ENCODE measurements at places on chromosomes 11 and 22.

DNA sequence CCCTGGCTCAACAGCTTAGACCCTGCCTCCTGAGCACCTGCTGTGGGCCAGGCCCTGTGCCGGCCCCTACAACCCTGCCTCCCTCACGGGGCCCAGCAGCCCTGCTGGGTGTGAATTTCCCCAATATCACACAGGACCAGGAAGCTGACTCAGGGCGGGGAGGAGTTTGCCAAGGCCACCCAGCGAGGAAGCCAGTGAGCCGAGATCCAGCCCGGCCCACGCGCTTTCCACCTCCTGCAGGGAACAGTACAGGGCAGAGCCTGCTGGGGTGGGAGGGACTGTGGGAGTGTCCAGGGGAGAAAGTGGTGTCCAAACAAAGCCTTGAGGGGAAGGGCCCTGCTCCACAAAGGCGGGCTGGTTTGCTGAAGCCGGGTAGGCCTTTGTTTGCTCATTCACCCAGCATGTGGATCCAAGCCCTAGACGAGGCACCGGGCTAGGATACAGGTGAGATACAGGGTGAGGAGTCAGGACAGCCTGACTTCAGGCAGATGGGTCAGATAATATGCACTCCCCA is 26.8 kb downstream of the RPL3 start:
- DNase-seq = no peak

DNA sequence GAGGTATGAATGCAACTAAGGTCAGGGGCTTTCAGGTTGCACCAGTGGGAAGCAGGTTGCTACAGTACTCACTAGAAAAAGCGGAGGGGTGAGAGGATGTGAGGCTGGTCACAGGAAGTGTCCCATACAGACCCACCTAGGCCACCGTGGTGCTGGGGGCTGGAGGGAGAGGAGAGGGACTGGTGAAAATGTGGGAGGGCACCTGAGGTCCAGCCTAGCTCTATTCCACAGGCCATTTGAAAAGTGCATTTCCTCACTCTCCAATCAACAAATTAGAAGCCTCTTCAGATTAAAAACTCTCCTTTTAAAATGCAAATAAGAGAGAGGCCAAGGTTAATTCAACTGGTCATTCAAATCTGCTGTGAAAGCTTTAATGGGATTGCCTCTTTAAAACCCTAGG is 38.6 kb upstream of the NCAM1 start:
- DNase-seq = no peak

GRCh38 chr11:116070520-116070919 is 566.3 kb upstream of the CADM1 start:
- DNase-seq = no peak

GRCh38 chr22:23137905-23138561 is 3.8 kb downstream of the RSPH14 start:
- peak; percentile 31 for DNase-seq

DNA sequence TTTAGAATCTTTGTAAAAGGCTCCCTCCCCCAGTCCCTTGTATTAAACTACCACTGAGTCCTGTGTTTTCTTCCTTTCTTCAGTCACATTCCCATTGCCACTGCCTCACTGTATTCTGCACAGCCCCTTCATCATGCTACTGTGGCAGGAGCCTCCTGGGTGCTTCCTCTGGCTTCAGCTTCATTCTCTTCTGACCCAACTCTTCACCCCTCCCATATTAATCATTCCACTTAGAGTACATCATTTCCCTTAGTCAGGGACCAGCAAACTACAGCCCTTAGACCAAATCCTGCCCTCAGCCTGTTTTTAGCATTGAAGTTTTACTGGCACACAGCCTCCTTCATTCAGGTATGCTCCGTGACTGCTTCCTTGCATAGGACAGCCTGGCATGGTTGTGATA is 127.7 kb upstream of the MTNR1B start:
- DNase-seq = no peak

DNA sequence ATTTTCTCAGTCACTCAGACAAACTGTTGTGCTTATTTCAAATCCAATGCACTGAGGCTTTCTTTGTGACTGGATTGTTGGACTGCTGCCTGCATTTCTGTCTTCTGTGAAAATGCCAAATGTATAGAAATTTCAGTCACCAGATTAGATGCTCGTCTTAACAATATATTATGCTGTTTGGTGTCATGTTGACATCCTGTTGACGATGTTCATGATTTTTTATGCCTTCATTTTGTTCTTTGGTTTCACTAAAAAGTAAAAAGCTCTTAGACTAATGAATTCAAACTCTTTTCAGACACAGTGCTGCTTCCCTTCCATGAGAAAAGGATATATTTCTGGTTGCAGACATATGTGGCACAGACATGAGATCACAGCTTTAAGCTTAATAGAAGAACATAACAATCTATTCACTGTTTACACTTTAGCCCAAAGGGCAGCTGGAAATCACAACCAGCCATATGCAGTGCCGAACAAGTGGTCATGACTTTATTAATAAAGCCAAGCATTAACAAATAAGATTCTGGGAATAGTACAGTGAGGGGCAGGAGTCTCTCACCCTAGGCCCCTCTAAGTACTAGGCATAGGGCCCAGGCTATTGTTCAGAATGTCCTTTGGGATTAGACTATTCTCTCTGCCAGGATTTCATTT is 9.4 kb upstream of the SOX6 start:
- DNase-seq = no peak

- DNase-seq = no peak
Measured at GRCh38 chr11:101035872-101036271, 93.7 kb downstream of the PGR start.

DNA sequence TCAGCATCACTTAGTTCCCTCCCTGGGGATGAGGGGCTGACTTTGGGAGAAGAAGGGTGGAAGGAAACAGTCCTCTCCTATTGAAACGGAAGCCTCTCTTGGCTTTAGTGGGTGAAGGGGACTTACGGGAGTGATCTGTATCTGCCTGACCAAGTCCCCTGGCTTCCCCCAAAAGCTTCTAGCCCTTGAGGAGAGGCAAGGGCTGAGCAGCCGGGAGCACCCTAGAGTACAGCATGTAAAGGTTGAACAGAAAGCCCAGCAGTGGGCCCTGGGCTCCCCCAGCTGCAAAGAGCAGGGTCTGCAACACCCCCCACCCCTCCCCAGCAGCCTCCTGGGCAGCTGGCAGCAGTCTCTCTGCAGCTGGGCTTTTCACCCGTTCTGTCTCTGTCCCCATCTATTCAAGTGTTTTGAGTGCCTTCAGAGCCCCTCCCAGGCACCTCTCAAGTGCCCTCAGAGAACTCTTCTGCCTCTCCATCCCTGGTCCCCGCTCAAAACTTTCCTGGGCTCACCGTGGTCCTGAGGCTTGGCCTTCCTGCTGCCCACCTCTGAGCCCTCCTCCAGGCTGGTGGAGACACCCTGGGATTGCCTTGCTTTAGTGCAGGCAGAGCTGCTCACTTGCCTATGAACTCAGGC is 2.7 kb downstream of the CAPN5 start:
- no peak for DNase-seq

DNA sequence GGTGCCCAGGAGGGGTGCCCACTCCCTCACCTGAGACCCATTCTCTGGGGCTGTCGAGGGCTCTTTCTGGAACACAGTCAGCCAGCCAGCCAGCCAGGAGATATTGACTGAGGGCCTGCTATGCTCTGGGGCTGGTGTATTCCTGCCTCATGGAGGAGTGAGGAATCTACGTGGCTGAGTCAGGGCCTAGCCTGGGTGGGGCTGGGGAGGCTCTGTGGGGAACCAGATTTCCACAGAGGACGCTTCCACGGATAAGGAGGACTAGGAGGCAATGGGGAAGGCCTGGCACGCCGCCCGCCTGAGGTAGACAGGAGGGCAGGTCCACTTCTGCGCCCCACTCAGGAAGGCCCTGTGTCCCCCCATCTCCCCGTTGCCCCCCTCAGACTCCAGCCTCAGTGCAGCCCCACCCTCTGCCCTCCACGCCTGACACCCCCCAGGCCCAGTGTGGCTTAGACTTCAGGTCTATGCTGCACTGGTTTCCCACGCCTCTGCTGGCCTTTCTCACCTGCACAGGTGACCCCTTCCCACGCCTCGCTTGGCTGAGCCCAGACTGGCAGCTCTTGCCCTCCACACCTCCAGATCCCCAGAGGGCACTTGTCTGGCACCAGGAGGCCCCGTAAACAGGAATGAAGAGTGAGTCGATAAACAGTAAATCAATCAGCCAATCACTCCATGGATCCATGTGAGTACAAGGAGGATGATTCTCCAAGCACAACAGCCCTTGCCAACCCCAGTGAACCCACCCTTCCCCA is 37.5 kb downstream of the MACROD1 start:
- no peak for DNase-seq
